Stimulated activated CD8-positive, alpha-beta memory T cell treated with anti-CD3 and anti-CD28 coated beads, Interleukin-12 subunit alpha, Interleukin-12 subunit beta, amount 100 ng/mL, for 1 hour (primary cell): ENCODE measurements at places on chromosomes 6 and 20.

GRCh38 chr6:154478701-154479060 is 31.8 kb downstream of the CNKSR3 start:
- DNase-seq: no peak

- DNase-seq: no peak
Observed at GRCh38 chr6:19995575-19996257, 158.5 kb downstream of the ID4 start.

- no peak for DNase-seq
Observed at GRCh38 chr6:43297644-43298564, at the start of gene SLC22A7. Gene SLC22A7 (plus strand): TSS chr6:43298260. CDS start chr6:43298359, 99 bp downstream.

DNA sequence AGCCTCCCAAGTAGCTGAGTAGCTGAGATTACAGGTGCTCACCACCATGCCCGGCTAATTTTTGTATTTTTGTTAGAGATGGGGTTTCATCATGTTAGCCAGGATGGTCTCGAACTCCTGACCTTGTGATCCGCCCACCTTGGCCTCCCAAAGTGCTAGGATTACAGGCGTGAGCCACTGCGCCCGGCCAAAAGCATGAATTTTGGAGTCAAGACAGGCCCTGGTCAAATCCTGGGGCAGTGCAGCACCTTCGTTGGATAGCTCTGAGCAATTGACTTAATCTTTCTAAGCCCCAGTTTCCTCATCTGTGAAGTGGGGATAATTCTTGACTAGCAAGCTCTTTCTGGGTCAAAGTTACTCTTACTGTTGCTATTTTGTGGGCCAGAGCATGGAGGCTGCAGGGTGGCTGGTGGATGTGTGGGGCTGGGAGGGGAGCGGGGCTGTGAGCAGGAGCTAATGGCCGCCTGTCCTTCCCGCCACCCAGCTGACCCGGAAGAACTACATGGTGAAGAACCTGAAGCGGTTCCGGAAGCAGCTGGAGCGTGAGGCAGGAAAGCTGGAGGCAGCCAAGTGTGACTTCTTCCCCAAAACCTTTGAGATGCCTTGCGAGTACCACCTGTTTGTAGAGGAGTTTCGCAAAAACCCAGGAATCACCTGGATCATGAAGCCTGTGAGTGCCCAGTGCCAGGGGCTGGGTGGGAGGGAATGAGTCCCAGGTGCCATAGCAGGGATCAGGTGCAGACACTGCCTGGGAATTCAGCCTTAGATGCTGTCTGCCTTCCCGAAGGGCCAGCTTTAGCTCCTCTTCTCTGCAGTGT is 39.0 kb downstream of the TTLL9 start:
- no peak for DNase-seq

DNA sequence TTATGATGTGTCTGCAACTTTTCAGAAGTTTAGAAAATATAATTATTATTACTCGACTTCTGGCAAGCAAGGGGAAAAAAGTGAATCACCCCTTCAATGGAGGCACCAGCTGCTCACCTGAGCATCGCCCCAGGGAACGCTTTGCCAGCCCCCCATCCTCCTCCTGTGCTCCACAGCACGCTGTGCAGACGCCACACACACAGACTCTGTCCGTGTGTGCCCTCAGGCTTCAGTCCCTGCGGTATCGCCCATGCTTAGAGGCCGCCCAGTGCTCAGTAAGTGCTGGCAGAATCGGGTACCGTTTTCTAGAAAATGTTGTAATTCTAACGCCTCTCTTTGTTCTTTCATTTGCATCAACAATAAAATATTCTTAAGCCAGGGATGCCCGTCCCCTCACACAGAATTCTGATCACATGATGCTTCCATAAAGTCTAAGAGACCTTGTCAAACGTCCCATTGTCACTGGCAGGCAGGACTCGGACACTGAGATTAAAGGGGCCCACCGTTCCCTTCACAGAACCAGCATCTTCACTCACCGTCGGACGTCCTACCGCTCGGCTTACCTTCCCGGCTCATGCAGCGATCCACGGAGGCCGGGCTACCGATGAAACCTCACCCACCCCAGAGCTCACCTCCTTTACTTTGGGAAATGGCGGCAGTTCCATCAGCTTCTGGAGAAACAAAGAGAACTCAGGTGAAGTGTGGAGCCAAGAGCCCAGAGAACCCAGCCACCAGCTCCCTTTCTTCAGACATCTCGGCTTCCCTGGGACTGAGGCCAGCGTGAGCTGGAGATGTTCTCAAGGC is 105.5 kb downstream of the DLL1 start:
- DNase-seq: no peak
